GM12878 (cell line): ENCODE measurements at places on chromosomes 4 and X. TPM values are rescaled to one million over a fixed set of nuclear protein-coding genes. Genes with fewer than 3 reads are reported as not detected.
A peak's percentile ranks its signal among the peaks of the same experiment; 100 is the strongest.

- H3K27ac ChIP-seq: no peak overlapping the region
- no peaks in the 10 kb centered on the region for H3K4me1 ChIP-seq
- DNase-seq: no peak
- no peaks in the 10 kb centered on the region for H3K27me3 ChIP-seq
- H3K36me3 ChIP-seq: no peaks in the 10 kb centered on the region
- H3K4me3 ChIP-seq: no peak overlapping the region
These were observed 565.7 kb downstream of the PPARGC1A start for GRCh38 chr4:23324021-23324690.

DNA sequence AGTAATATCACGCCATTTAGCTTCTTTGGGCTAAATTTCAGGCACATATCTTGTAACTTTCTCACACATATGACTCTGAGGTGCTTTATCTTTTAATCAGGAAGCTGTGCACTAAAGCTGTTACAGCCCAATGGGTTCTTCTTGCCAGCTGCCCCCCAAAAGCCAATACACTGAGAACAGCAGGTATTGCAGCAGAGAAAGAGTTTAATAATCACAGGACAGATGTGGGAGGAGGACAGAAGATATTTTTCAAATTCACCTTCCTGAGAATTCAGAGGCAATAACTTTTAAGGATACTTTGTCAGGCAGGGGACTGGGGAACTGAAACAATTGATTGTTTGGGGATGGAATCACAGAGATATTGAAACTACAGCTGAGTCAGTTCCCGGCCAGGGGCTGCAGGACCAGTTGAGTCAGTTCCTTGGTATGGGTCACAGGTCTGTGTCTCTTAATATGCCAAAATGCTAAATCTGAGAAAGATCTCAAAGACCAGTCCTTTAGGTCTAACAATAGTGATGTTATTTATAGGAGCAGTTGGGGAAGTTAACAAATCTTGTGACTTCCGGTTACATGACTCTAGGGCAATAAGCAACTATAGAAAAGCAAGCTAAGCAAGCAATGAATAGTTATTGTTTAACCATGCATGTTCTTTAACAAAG lies 28.1 kb downstream of the DDIT4L start:
- H3K27ac ChIP-seq: no peak overlapping the region
- H3K27me3 ChIP-seq: no peaks in the 10 kb centered on the region
- no peaks in the 10 kb centered on the region; the same call in 1 of the 2 replicates for H3K4me1 ChIP-seq
- no peak overlapping the region for H3K4me3 ChIP-seq
- peak; percentile 28 for DNase-seq

GRCh38 chr4:15234116-15234855 lies 193.5 kb upstream of the C1QTNF7 start:
- H3K4me1 ChIP-seq: peaks cover 11% of the 10 kb centered on the region
- no peaks in the 10 kb centered on the region for H3K36me3 ChIP-seq
- no peaks in the 10 kb centered on the region for H3K27me3 ChIP-seq
- no peak for DNase-seq

- H3K27ac ChIP-seq: no peak overlapping the region
- H3K36me3 ChIP-seq: no peaks in the 10 kb centered on the region
- DNase-seq: no peak
- H3K4me3 ChIP-seq: no peak overlapping the region
- H3K27me3 ChIP-seq: 0 out of 2 replicates have a peak, but pooled peaks cover 1% of the 10 kb centered on the region
- no peaks in the 10 kb centered on the region for H3K4me1 ChIP-seq
These were observed 37.8 kb downstream of the UGT8 start for GRCh38 chr4:114636192-114636935.

DNA sequence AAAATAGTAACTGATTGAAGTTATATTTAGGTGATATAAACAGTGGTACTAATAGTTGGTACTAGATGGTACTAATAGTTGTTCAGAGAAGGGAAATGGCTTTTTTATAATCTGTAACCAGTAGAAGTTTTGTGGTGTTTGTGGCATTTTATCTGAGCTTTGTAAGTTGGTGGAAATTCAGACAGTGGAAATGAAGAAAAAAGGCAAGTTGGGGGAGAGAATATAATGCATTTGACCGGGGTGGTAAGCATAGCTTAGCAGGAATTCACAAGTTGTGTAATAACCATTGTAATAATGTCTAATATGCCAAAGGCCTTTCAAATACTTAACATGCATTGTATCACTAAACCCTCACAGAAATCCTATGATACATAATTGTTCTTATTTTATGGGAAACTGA lies 36.3 kb downstream of the DTHD1 start:
- no peaks in the 10 kb centered on the region for H3K27me3 ChIP-seq
- peaks cover 26% of the 10 kb centered on the region for H3K4me1 ChIP-seq
- no peak for DNase-seq
- no peak overlapping the region for H3K27ac ChIP-seq

The MAGEA8 gene
- total RNA-seq: not detected in 2 replicates

- H3K27me3 ChIP-seq: no peaks in the 10 kb centered on the region
- H3K36me3 ChIP-seq: no peaks in the 10 kb centered on the region
- no peak for DNase-seq
These were observed 36.1 kb downstream of the MID1IP1 start for GRCh38 chrX:38837389-38837788.

GRCh38 chrX:56783450-56783831 lies 54.4 kb downstream of the NBDY start:
- no peaks in the 10 kb centered on the region for H3K27me3 ChIP-seq
- peak; percentile 91 for DNase-seq
- peaks cover 17% of the 10 kb centered on the region for H3K4me1 ChIP-seq
- H3K27ac ChIP-seq: peak overlapping the region; percentile 80
- no peaks in the 10 kb centered on the region for H3K36me3 ChIP-seq

The ASMT gene
- total RNA-seq: not detected in 2 replicates

GRCh38 chrX:39850630-39851152 lies 247.1 kb downstream of the BCOR start:
- H3K4me3 ChIP-seq: no peak overlapping the region
- H3K27ac ChIP-seq: no peak overlapping the region
- no peaks in the 10 kb centered on the region for H3K27me3 ChIP-seq

GRCh38 chrX:29024871-29025270 lies 437.6 kb downstream of the IL1RAPL1 start:
- no peak overlapping the region for H3K4me3 ChIP-seq
- H3K27me3 ChIP-seq: no peaks in the 10 kb centered on the region
- H3K27ac ChIP-seq: no peak overlapping the region

GRCh38 chr4:146310319-146311021 lies 96.1 kb downstream of the REELD1 start:
- H3K4me3 ChIP-seq: no peak overlapping the region
- peaks cover 18% of the 10 kb centered on the region for H3K4me1 ChIP-seq
- H3K27ac ChIP-seq: peak overlapping the region; percentile 55; the same call in 1 of the 2 replicates

The ARHGEF6 gene
- 18.8 and 18.9 TPM in 2 replicates for total RNA-seq

DNA sequence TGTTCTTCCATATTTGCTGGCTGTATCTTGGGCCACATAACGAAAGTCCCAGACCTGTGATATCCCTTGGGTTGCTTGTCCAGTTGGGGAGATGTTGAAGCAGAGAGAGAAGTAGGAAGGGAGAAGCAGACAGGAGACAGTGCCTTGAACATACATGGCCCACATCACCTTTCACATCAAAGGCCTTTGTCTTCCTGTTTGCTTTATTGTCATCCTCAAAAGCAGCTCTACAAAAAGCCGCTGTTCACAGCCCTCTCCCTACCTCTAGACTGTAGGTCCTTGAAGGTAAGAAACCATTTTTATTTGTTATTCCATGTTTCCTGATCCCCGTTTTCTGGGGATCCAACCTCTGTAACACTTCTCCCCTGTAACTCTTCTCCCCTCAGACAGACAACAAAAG lies 14.9 kb downstream of the USP26 start:
- DNase-seq: no peak
- no peaks in the 10 kb centered on the region for H3K27me3 ChIP-seq
- H3K27ac ChIP-seq: no peak overlapping the region
- H3K36me3 ChIP-seq: no peaks in the 10 kb centered on the region

- no peak for DNase-seq
- H3K4me1 ChIP-seq: no peaks in the 10 kb centered on the region
- H3K4me3 ChIP-seq: no peak overlapping the region
- H3K36me3 ChIP-seq: no peaks in the 10 kb centered on the region
- no peaks in the 10 kb centered on the region for H3K27me3 ChIP-seq
These were observed 250.7 kb upstream of the PGRMC2 start for GRCh38 chr4:128538111-128538882.

GRCh38 chr4:102579794-102580462 lies 78.8 kb downstream of the NFKB1 start:
- no peak for DNase-seq
- peaks cover 25% of the 10 kb centered on the region for H3K36me3 ChIP-seq
- H3K4me1 ChIP-seq: peaks cover 8% of the 10 kb centered on the region
- H3K27me3 ChIP-seq: no peaks in the 10 kb centered on the region
- H3K4me3 ChIP-seq: no peak overlapping the region
- H3K27ac ChIP-seq: peak overlapping the region; percentile 36
